Activated naive CD4-positive, alpha-beta T cell treated with Interleukin-2 at 50 U/mL for 16 hours (primary cell): ENCODE measurements at places on chromosomes 1 and 21.

GRCh38 chr1:216832192-216832591 is 109.0 kb upstream of the ESRRG start:
- DNase-seq = no peak

- DNase-seq = no peak
Measured at GRCh38 chr1:166900987-166901386, 24.9 kb upstream of the TADA1 start.

DNA sequence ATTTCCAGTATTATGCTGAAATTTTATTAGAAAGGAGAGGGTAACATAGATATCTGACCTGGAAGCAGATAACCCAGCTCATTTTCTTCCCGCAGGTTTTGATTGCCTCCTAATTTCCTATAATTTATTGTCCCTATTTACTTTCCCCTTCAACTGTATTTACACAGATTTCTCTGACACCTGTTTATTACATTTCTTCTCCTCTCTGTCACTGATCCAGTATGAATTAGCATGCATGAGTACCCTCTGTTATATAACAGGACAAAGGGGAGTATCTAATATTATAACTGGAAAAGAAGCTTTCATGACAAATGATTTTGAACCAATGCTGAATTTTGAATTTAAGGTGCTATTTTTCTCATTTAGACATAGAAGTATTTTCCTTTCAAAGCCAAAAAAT is 37.4 kb downstream of the DENND1B start:
- no peak for DNase-seq

DNA sequence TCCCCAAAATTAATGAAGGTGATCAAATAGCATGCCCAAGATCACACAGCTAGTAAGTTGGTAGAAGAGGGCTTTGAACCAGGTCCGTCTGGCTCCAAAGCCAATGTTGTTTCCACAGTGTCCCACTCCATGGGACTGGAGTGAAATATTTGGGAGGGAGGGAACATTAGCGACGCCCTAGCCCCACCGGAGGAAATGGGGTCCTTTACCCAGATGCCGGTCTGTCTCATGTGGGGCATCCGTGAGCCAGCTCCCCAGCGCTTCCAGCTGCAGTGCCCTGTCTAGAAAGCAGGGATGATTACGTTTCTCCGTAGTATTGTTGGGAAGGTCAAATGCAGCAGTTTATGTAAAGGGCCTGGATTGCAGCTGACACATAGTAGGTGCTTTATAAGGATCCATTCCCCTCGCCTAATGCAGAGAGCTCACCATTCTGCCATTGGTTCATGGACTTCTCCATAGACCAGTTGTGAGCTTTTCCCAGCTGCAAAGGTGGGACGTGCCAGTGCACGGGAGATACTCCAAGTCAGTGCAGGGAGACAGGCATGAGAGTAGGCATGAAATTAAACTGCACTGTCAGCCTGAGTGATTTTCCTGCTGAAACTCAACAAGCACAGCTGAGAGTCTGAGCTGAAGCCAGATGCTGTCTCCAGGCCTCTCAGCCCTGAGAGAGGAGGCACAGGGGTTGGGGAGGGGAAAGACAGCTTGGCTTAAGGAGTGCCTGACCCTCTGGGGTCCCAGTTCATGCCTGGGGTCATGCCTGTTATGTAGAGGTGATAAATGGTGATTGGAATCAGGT is 24.7 kb downstream of the QSOX1 start:
- no peak for DNase-seq

- DNase-seq = no peak
Measured at GRCh38 chr1:217135569-217135915, 412.3 kb upstream of the ESRRG start.

DNA sequence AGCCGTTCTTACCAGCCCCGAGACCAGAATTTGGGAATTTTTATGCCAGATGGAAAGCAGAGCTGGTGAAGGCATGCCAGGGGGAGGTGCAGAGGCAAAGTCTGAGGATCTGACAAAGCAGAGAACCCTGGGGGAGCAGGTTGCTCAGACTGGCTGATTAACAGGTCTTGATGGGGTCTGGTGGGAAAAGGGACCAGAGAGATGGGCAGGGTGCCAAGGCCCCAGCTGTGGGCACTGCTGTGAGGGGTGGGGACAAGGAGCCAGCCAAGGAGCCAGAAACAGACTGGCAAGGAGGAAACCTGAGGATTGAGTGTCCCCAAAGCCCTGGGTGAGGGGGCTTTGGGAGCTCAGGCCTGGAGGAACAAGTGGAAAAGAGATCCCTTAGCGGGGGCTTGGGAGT is 21.4 kb downstream of the RPS6KA1 start:
- DNase-seq = no peak

- no peak for DNase-seq
Measured at GRCh38 chr1:35588197-35588910, 15.2 kb downstream of the TFAP2E start.

DNA sequence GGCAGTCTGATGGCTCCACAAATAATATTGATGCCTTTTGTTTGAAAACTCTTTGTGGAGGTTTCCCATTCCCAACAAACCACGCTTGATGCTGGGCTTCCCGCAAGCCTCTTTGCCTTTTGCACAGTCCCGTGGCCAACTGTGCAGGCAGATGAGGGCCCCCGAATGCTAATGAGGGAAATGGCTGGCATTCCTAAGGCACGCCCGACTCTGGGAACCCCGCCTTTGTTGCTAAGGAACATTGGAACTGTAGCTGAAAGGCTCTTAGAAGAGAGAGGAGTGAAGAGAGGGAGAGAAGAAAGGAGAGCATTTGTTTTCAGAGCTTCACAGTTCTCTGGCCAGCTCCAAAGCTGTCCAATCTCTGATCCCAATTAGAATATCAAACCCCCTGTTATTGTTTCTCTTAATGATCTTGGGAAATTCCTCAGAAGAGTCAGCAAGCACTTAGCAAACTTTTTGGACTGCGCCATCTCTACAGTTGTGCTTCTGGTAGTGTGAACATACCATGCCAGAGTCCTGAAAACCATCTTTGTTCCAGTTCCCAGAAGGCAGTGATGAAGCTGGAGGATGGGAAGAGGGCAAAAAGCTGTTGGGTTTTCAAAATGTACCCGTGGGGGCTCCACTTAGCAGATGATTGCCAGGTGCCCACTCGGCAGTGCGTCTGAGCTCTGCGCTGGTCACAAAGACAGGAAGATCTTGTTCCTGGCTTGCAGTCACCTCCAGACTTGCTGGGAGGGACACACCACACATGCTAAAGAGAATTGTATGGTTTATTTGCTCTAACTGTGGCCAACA is 60.1 kb upstream of the CYP2J2 start:
- no peak for DNase-seq

DNA sequence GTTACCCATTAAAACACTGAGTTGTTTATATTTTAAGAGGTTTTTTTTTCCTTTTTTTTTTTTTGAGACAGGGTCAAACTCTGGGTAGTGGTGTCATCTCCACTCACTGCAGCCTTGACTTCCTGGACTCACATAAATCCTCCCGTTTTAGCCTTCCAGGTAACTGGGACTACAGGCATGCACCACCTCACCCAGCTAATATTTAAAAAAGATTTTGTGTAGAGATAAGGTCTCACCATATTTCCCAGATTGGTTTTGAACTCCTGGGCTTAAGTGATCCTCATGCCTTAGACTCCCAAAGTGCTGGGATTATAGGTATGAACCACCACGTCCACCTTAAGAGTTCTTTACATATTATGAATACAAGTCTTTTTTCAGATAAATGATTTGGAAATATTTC is 146.5 kb downstream of the COQ8A start:
- no peak for DNase-seq

- DNase-seq = no peak
Measured at GRCh38 chr1:45084562-45084961, 72.5 kb downstream of the UROD start.

DNA sequence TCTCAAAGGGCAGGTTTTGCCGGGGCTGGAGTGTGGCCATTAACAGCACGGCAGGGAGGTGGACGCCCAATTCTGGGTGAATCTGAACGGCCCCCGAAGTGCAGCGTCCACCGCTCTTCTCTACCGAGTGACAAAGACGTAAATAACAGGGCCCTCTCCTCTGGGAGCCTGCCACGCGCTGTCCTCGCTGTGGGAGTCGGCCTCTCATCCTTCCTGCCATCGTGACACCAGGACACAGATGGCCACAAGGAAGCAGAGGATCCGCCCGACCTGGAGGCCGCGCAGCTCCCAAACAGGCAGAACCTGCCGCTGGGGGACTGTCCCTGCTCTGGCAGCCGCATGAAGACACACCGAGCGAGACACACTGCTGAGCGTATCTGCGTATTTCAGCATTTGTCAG is 12.1 kb upstream of the CDK11B start:
- no peak for DNase-seq

DNA sequence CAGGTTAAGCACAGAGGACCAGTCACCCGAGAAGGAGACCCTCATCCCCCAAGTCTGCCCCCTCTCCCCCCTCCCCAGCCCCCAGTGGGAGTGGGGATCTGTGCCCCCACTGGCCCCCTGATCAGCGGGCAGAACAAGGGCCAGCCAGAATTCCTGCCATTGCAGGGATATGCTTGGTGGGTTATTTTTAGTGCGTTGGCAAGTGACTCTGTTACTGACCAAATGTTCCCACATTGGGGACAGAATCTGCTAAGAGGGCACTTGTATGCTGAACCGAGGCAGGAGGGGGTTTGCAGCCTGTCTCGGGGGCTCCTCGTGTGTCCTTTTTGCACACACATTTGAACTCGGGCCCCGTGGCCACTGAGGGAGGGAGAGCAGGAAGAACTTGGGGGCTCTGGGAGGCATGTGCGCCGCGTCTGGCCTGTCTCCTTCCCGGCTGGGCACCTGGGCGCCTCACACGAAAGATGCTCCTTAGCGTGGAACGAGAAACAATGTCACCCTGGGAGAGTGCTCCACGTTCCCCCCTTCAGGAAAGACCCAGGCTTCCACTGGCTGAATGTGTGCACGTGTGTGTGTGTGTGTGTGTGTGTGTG is 66.4 kb upstream of the CASZ1 start:
- no peak for DNase-seq

GRCh38 chr21:40733024-40733397 is 113.9 kb downstream of the DSCAM start:
- no peak for DNase-seq

DNA sequence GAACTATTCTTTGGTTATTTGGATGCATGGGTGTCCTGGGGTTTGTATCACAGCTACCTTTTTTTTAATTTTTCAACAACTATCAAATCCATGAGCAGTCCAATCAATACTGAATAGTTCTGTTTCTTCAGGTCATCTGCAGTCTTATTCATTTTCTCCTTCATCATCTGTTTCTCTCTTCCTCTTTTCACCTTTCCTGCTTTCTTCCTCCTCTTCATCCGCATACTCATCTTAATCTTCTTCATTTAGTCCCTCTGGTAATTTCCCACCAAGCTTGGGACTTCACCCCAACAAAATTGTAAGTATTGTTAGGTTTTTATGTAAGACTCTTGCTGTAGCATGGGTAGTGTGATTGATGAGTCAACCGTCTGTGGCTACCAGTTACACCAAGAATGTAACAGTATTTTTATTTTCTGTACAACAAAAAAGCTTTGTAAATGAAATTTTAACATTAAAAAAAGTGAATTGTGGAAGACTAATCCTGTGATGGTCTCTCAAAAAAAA is 184.1 kb upstream of the RNPC3 start:
- no peak for DNase-seq

DNA sequence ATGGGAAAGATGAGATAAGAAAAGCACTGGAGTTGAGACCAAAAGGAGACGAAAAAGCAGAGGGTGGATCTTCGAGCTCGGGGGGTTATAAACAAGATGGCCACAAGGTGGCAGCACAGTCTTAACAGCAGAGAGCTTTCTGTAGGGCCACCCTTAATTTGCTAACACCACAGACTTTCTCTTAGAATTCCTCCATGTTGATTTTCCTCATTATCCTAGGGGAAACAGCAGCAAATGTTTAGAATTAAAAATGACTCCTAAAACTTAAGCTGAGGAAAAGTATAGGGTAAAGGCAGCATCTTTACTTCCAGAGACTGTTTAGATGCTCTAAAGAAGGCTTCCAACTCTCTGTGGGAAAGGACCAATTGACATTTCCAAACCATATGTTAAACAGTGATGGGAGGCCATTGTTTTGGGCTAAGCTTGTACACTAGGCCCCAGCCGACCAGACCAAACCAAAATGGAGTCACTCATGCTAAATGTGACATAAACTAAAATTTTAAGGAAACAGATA is 2.5 kb upstream of the APOBEC4 start:
- peak; percentile 77 for DNase-seq

GRCh38 chr1:193339401-193339800 is 153.0 kb upstream of the B3GALT2 start:
- no peak for DNase-seq

DNA sequence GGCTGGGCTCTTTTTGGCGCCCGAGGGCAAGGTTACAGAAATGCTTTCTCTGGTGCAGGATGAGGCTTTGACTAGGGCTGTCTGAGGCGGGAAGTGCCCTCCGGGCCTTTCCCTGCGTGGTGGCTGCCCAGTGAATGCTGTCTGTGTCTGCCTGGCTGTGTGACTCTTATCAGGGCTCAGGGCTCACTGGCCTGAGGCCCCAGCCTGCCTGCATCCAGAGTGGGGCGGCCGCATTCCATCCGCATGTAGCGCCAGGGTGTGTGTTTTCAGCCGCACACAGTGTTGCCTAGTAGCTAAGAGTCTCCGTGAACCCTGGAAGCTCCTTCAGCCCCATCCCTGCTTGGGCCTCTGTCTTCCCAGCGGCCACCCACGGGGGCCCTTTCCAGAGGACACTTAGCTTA is 59.1 kb downstream of the FAAP20 start:
- DNase-seq = no peak

DNA sequence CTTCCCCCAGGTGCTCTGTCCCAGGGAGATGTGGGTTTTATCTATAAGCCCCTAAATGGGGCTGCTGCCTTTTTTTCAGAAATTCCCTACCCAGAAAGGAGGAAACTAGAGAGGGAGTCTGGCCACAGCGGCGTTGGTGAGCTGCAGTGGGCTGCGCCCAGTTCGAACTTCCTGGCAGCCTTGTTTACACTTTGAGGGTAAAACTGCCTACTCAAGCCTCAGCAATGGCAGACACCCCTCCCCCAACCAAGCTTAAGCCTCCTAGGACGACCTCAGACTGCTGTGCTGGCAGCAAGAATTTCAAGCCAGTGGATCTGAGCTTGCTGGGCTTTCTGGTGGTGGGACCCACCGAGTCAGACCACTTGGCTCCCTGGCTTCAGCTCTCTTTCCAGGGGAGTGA is 46.2 kb upstream of the PAPPA2 start:
- DNase-seq = no peak

DNA sequence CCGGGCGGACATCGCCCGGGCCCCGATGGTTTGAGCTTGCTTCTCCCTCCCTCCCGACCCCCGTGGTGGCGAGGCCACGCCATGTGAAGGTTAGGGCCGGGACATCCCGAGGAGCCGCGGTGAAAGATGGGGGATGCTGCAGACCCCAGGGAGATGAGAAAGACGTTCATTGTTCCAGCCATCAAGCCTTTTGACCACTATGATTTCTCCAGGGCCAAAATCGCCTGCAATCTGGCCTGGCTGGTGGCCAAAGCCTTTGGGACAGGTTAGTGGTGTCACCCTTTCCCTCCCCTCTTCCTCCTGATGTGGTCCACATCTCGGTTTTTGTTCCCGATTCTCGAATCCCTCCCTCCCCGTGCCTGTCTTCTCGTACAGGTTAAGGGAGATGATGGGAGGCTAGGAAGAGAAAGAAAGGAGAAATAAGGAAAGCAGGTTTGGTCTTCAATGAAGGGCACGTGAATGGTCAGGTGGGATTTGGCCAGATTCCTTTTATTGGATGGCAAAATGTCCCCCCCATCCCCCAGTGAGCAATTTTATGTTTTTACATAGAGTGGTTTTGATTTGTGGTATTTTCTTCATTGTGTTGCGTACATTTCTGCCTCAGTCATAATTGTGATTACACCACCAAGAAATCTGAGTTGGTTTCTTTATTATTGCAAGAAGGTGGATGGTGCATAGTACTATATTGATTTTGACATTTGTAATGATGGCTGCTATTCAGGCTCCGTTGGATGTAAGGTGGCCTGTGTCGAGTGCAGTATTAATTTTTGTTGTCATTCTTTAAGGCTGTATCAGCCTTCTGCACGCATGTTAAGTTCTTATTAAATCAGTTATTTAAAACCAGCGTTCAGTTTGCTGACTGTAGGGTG is 1.2 kb downstream of the CAMSAP2 start:
- DNase-seq = no peak
